Skeletal muscle cell (primary cell): ENCODE measurements at places on chromosomes 2 and 18.

- peak; percentile 10 for DNase-seq
Measured at GRCh38 chr18:75533950-75534349, 106.4 kb upstream of the SMIM21 start.

GRCh38 chr2:9613291-9613690, 17.5 kb downstream of the YWHAQ start:
- peak; percentile 39 for DNase-seq

DNA sequence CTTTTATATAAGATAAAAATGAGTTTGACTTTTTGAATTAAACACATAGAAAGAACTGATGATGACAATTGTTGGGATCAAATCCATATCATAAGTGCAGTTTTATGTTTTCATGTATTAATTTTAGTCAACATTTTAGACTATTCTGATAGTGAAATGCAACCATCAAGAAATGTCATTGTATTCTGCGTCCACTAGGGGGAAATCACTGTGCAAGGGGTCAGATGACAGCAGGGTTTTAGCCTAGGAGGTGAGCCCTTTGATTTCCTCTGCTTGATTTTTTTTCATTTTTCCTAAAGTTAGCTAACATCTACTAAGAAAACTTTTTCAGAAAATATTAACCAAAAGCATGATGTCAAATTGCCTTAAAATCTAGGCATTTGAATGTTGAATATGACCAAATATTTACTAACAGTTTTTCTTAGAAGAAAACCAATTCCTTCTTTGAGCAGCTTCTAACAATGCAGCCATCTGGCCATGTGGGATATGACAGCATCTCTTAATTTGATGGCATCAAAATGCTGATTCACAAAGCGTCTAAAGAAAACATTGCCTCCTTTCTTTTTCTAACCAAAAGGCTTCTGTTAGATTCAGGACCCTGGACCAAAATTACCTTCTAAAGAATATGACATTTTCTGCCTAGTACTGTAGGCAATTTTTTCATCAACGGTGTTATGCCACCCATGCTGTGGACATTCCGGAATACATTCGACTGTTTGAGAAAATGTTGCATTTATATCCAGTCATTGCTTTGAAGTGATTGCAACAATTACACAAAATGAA, 141.5 kb downstream of the SPHKAP start:
- no peak for DNase-seq

DNA sequence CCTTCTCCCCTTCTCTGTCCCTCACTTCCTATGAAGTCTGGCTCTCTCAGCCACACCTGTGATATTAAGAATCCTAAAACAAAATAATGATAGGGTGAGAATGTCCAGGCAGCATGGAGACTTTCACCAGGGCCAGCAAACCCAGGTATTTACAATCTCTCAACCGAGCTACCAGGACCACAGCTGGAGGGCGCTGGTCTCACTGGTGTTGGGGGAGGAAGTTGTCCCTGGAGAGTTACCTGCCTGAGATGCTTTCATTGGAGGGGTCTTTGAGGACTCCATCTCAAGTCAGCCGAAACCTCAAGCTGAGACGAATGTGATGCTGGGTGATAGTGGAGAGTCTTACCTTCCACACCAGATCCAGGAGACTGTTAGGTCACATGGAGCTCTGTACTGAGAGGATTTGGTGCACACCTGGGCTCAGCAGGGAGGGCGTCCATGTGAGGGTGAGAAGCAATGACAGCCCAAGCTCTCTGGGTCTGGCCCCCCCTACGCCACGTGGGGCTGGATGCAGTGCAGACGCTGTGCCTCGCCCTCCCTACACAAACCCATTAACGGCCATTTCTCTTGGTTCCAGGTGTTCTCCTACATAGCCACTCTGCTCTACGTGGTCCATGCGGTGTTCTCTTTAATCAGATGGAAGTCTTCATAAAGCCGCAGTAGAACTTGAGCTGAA, 27.4 kb downstream of the MAL start:
- no peak for DNase-seq

DNA sequence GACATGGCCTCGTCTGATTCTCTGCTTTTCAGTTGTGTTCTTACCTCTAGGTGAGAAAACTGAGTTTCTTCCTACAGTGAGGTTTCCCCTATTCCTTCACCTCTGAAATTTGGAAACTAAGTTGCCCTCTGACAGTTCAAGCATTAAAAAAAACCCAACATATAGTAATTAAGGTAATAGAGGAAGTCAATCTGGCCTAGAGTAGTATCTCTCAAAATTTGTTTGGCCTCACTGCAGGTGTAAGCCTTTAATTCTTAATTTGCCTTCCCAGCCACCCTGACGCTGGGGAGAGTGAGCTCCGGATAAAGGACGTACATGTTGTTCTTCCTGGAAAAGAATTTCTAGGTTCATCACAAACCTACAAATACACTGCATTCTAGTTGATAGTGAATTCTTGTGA, 1.4 kb downstream of the CAD start:
- no peak for DNase-seq

GRCh38 chr2:45207101-45207500, 197.8 kb upstream of the SIX2 start:
- DNase-seq = no peak
